ENCODE measurements at places on chromosomes 11 and 22.

GRCh38 chr11:118046964-118047700, 29.7 kb upstream of the TMPRSS4 start:
- DNase-seq = no peak

DNA sequence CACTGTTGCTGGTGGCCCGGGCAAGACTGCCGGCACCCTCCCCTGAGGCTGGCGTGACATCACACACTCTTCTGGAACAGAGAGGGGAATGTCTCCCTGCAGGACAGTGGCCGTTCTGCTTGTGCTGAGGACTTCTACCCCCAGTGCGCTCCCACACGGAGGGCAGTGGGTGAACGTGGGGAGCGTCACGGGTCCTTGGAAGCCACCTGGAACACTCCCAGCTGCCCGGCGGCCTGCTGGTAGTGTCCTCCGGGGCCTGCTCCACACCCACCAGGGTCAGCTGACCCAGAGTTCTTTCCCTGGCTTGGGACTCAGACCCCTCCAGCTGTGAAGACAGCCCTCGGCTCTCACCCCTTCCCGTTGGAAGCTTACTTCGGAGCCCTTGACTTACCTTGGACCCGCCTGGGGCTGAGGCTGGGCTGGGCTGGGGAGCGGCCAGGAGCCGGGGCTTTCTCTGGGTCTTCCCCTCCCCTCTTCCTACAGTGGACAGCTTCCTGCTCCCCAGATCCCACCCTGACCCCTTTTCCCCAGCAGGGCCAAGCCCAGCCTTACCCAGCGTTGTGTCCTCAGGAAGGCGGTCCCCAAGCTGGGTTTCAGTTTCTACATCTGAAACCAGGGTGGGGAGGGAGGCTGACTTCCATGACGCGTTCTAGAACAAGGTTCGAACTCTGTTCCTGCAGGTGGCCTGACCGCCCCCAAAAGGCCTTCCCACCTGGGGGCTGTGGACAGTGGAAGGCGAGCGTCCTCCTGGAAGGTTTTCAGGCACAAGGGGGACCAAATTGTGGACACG, 14.8 kb upstream of the GAL start:
- no peak for DNase-seq

GRCh38 chr11:119318240-119319135, 1.6 kb upstream of the MCAM start:
- no peak for DNase-seq

GRCh38 chr11:47797633-47798032, 30.5 kb upstream of the FNBP4 start:
- DNase-seq = no peak

- no peak for DNase-seq
Measured at GRCh38 chr11:132472411-132473172, 1059.7 kb downstream of the OPCML start.

DNA sequence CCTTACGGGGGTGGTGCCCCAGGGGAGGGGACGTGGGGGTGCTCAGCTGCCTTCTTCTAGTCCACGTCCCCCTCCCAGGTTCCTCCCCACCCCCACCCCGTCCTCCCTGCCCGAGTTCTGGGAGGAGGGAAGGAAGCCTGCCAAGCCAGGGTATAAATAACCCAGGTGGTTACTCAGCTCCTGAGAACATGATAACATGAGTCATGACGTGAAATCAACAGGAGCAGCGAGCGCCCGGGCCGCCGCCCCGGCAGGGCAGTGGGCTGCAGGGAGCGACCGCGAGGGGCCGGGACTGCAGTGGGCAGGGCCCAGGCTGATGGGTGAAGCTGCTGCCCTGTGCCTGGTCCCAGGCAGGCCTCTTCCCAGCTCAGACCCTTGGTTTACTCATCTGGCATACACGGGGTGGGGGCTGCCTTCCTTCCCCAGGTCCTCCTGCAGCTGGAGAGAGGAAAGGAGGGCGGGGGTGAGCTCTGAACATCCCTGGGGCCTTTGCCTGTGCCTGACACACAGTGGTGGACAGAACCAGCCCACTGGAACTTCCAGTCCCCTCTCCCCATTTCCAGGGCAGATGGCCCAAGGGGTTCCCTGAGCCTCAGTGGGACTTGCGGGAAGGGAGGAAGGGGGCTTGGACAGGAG, 8.8 kb upstream of the PDGFB start:
- DNase-seq = peak; percentile 45

- DNase-seq = no peak
Measured at GRCh38 chr22:26702906-26703830, 45.8 kb downstream of the MIAT start.

- no peak for DNase-seq
Measured at GRCh38 chr11:55714982-55715888, 53.2 kb downstream of the OR4C6 start.

GRCh38 chr11:78727816-78728215, 153.2 kb upstream of the NARS2 start:
- DNase-seq = no peak

DNA sequence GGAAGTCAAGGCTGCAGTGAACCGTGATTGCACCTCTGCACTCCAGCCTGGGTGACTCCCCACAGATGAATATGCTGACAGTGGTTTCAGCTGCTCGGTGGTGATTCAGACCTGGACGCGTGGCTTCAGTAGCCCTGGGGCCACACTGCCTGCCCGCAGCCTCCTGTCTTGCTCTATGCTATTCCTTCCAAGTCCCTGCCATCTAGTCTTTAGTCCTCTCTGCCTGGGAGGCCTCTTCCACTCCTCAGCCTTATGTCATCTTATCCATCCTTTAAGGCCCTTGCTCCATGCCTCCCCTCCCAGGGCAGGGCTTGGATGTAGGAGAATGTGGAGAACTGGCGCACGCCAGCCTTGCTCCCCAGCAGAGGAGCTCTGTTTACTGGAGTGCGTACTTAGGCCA, 23.0 kb downstream of the YDJC start:
- no peak for DNase-seq

DNA sequence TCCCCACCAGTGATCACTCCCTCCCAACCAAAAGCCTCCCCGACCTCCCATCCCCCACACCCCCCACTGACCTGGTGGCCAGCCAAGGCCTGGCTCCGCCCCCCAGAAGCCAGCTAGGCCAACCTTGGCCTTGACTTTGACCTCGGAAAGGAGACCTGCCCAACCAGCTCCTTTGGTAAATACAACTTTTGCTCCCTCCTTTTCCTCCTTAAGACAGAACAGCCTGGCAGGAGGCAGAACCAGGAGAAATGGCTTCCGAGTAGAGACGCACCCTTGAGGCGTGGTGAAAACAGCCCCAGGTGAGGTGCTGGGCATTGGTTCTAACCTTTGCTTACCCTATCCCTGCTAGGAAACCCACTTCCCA, 27.0 kb downstream of the PLEKHA7 start:
- DNase-seq = no peak

GRCh38 chr11:121328967-121329679, 36.6 kb downstream of the SC5D start:
- DNase-seq = no peak

- no peak for DNase-seq
Measured at GRCh38 chr22:42934338-42934737, 77.3 kb upstream of the ARFGAP3 start.

- no peak for DNase-seq
Measured at GRCh38 chr22:33873666-33874065, 46.6 kb downstream of the LARGE1 start.

DNA sequence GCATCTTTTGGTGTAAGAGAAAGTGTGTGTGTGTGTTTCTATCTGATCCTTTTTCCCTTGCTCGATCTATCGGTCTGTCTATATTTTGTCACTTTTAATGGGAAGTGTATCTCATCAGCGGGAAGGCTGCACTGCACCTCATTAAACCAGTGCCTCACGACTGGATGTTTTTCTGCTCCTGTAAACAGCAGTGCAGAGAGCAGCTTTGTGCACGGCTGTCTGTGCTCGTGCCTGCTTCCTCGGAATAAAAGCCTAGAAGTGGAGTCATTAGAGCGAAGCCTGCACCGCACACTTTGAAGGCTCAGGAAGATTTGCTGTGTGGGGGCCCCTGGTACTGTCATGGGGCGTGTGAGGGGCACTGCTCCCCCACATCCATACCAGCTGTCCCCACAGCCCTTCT, 27.0 kb upstream of the PARVG start:
- DNase-seq = no peak

DNA sequence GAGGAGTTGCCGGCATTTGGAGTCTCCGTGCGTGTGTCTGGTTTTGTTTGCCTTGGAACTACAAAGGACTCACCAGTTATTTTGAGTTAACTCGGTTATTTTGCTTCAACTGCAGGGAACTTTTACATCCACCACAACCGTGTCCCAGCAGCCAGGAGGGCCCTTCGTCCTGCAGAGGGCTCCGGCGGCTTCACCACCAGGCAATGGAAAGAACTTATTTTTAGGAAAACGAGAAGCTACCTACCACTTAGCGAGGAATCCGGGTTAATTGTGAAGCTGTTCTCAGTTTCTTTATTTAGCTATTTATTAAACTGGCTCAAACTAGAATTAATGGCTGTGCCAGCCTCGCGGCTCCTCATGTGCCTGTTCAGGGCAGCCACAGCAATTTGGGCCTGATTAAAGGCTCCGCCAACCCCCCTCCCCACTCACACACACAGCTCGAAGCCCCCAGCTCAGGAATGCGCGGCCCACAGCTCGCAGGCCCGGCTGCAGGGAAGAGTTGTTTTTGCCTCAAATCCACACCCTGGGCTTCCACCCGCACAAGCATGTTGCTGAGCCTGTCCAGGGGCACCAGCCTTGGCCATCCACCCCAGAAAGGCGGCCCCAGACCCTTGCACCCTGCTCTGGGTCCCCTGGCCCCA, 55.9 kb upstream of the FGF3 start:
- no peak for DNase-seq

DNA sequence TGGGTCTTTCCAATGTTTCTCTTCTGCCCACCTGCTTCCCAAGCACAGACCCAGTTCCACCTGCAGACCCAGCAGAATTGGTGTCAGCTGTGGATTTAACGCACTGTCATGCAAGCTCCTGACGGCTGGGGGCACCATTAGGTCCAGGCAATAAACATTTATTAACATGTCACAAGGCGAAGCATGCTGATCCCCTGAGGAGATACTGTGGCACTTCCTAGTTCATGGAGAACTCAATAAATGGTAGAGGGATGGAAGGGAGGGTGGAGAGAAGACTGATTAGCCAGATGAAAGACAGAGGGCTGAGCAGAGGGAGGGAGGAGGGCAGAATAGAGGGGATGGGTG, 68.3 kb upstream of the TSPAN18 start:
- DNase-seq = no peak

- no peak for DNase-seq
Measured at GRCh38 chr11:29025001-29025400, 916.8 kb downstream of the METTL15 start.

GRCh38 chr11:47857892-47858543, 9.9 kb upstream of the NUP160 start:
- DNase-seq = no peak

DNA sequence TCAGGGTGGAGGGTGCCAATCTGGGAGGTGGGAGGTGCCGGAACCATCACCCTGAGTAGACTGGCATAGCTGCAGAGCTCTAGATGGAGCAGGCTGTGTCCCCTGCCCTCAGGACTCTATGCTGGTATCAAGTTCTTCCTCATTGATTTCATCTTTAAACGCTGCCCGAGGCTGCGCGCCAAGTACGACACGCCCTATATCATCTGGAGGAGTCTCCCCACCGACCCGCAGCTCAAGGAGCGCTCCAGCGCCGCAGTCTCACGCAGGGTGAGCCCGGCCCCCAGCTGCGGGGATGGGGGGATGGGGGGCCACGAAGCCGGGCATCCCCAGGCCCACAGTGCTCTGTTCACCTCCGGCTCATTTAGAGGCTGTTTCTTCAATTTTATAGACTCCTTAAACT, 52.5 kb downstream of the GRAMD4 start:
- DNase-seq = no peak

DNA sequence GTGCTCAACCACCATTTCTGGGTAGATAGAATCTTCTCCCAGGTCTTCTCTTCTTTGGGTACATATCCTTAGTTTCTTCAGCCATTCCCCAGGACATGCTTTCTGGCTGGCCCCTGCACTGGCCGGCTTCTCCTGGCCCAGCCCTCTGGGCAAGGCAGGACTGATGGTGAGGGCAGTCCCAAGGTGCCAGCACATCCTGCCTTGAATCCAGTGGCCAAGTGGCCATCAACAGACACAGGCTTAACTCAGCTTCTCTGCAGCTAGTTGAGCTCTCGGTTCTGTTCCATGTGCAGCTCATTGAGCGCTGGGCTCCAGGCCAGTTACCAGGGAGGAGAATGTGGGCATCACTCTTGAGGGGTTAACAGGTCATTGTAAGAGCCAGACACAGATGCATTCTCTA, 17.6 kb downstream of the SMIM38 start:
- no peak for DNase-seq

GRCh38 chr11:35847473-35847872, 96.4 kb upstream of the LDLRAD3 start:
- no peak for DNase-seq

DNA sequence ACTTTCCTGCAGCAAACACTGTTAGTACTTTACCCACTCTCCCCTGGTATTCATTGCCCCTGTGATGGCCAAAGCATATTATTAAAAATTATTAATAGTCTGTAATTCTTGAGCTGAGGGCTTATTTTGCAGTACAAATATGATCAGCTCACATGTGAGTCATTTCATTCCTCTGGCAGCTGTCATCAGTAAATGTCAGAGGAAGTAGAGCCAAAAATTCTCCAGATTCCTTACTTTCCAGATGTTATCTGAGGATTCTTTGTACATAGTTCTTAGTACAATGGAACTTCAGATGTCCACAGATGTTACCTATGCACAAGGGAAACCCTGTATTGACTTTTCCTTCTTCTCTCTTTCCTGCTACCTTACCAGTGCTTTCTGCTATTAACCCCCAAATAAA, 12.5 kb downstream of the OR5B3 start:
- no peak for DNase-seq

GRCh38 chr22:40491990-40492631, 121.7 kb downstream of the SGSM3 start:
- DNase-seq = no peak
